ENCODE measurements at places on chromosomes 1 and 21. TPM values are rescaled to one million over a fixed set of nuclear protein-coding genes. Genes with fewer than 3 reads are reported as not detected.

The NR1I3 gene
- polyA plus RNA-seq, result 43.0 TPM

The CBS gene
- 86.2 TPM for polyA plus RNA-seq

GRCh38 chr1:93483200-93483599, 35.3 kb downstream of the FNBP1L start:
- no peaks in the 10 kb centered on the region for H3K36me3 ChIP-seq
- no peaks in the 10 kb centered on the region for H3K27me3 ChIP-seq
- no peak overlapping the region for H3K4me3 ChIP-seq
- H3K4me1 ChIP-seq, result no peaks in the 10 kb centered on the region

The TSPEAR gene
- 0.14 TPM for polyA plus RNA-seq

DNA sequence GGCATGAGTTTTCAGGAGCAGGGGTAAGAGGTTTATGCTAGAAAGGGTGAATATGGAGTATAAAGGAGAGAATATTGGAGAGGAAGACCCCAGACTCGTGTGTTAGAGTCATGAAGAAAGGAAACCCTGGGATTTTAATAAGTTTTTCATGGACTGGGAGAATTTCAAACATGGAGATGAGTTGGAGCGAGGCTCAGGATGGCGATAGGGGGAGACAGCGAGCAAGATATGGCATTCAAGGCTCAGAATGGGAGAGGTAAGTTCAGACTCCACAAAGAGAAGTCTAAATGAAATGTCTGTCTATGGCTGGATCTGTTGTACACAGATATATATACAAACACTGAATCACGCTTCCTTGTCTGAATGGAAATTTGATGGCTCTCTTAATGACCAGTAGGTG, 92.5 kb downstream of the LRRC40 start:
- no peaks in the 10 kb centered on the region for H3K4me1 ChIP-seq
- H3K4me3 ChIP-seq, result no peak overlapping the region
- H3K27me3 ChIP-seq, result no peaks in the 10 kb centered on the region
- no peaks in the 10 kb centered on the region for H3K36me3 ChIP-seq

The TEX38 gene
- not detected for polyA plus RNA-seq

DNA sequence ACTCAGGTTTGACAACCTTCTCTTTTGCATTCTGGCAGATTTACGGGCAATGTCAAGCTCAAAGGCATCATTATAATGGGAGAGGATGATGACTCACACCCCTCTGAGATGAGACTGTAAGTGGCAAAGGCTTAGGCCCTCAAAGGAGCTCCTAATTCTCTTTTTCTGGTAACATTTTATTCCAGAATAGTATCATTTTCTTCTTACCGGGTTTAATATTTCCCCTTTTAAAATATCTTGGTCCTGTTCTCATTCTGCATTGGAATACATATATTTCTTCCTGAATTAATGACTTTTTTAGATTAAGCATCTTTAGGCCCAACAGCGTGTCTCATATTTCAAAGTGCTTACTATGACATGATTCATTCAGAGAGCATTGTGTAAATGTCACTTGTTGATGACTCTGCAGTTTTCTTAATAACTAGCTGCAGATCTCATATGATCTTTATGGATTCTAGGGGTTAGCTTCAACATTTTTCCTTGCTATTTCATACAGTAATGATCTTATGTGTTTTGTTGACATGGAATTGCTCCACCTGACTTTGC, 1.7 kb downstream of the PITHD1 start:
- no peaks in the 10 kb centered on the region for H3K27me3 ChIP-seq
- DNase-seq, result no peak
- H3K36me3 ChIP-seq, result no peaks in the 10 kb centered on the region

The KHDC4 gene
- 11.3 TPM for polyA plus RNA-seq

- no peaks in the 10 kb centered on the region for H3K36me3 ChIP-seq
- peaks cover 23% of the 10 kb centered on the region for H3K4me1 ChIP-seq
- no peak overlapping the region for H3K4me3 ChIP-seq
- H3K27me3 ChIP-seq, result peaks cover 34% of the 10 kb centered on the region
Measured at GRCh38 chr1:90717356-90717664, 208 bp upstream of the BARHL2 start.

The BARHL2 gene
- not detected for polyA plus RNA-seq

- no peak for DNase-seq
- H3K36me3 ChIP-seq, result no peaks in the 10 kb centered on the region
- H3K27ac ChIP-seq, result peak overlapping the region; percentile 18
- no peak overlapping the region for H3K4me3 ChIP-seq
Measured at GRCh38 chr1:92459871-92460320, 26.8 kb downstream of the GFI1 start.

DNA sequence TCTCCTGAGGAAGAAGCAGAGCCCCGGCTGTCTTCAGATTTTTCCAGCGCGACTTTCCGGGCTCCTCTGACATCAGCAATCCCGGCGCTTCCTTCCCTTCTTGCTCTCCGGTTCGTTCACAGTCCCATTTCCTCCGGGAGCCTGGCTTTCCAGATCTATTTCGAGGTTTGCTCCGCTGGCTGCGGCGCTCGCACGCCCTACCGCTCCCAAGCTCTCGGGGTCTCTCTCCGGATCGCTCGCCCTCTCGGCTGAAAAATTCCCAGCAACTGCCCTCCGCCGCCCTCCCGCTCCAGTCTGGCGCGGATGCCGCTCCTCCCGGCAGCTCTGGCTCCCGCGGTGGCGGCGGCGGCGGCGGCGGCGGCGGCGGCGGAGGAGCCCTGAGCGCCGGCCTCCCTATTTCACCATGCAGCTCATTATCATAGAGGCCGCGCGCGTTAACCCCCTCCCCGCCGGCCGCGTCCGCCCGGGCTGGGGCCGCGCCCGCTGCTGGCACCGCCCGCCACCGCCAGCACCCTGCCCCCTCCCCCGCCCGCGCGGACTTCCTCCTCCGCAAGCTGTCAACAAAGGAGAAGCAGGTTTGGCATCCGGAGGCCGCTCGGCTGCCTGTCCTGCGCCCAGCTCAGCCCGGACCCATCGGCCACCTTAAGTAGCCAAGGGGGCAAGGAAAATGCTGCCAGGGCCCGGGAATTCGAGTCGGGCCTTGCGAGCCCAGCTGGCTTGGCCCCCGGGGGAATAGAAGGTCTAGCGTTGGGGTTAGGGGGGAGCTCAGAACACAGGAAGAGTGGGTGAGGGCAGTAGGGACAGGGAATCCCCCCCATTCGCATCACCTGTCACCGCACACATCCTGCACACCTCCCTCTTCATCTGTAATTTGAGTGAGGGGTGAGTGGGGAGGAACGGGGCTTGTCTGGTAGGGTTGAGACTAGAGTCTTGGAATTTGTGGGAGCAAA, at the start of gene PLXNA2:
Gene PLXNA2 (minus strand): TSS at position 418 of the 950 bp plus-strand sequence. CDS start 26,462 bp downstream, outside the sequence.
- peaks cover 60% of the 10 kb centered on the region for H3K4me1 ChIP-seq
- DNase-seq, result peak; percentile 72
- peak within 1 kb of the TSS; percentile 91 for H3K27ac ChIP-seq
- H3K27me3 ChIP-seq, result no peaks in the 10 kb centered on the region
- H3K36me3 ChIP-seq, result no peaks in the 10 kb centered on the region

DNA sequence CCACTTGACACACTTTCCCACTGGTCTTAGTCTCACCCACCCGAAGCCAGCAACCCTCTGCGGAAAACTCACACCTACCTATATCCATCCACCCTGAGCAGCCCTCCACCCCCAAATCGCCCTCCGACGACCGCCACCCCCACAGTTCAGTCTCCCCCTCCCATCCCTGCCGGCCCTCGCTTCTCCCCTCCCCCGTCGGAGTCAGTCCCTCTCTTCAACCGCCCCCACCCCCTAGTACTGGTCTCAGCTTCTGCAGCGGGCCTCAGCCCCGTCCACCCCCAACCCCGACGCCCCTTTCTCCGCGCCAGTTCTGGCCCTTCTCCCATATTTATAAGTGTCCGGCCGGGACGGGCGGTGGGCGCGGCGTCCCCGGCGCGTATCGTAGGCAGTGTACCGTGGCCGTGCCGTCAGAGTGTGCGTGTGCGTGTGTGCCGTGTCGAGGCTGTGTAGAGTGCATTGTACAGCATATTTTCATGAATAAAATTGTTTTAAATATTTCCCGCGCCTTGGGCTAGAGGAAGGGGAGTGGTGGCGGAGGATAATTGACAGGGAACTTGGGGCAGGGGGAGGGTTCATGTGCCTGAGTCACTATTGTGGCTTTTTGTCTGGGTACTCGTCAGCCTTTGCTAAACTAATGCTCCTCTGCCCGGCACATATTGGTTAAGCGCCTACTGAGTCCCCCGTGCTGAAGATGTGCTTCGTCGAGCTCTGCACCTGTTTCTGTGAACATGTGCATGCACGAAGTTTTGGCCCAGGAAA, 22.0 kb downstream of the FOXO6 start:
- H3K36me3 ChIP-seq, result no peaks in the 10 kb centered on the region
- H3K4me1 ChIP-seq, result peaks cover 5% of the 10 kb centered on the region
- H3K4me3 ChIP-seq, result no peak overlapping the region
- H3K27me3 ChIP-seq, result peaks cover 5% of the 10 kb centered on the region
- H3K27ac ChIP-seq, result no peak overlapping the region
- no peak for DNase-seq

GRCh38 chr1:155219592-155220031, 11.1 kb downstream of the MTX1 start:
- peaks cover 3% of the 10 kb centered on the region for H3K4me1 ChIP-seq
- H3K4me3 ChIP-seq, result no peak overlapping the region
- H3K36me3 ChIP-seq, result no peaks in the 10 kb centered on the region
- DNase-seq, result no peak
- no peaks in the 10 kb centered on the region for H3K27me3 ChIP-seq
- no peak overlapping the region for H3K27ac ChIP-seq

DNA sequence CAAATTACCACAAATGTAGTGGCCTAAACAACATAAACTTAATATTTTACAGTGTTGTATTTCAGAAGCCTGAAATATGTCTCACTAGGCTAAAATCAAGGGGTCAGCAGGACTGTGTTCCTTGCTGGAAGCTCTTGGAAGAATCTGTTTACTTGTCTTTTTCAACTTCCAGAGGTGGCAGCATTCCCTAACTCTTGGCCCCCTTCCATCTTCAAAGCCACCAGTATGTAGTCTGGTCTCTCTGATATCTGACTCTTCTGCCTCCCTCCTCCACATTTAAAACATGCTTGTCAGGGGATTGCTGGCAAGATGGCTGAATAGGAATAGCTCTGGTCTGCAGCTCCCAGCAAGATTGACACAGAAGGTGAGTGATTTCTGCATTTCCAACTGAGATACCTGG, 567.5 kb downstream of the PLA2G4A start:
- H3K27me3 ChIP-seq, result no peaks in the 10 kb centered on the region
- H3K4me1 ChIP-seq, result no peaks in the 10 kb centered on the region
- DNase-seq, result no peak
- H3K27ac ChIP-seq, result no peak overlapping the region
- H3K4me3 ChIP-seq, result no peak overlapping the region
- no peaks in the 10 kb centered on the region for H3K36me3 ChIP-seq

The TSPAN2 gene
- 0.13 TPM for polyA plus RNA-seq

The SPRR1B gene
- polyA plus RNA-seq, result not detected

GRCh38 chr1:110114784-110115183, 2.5 kb downstream of the UBL4B start:
- H3K36me3 ChIP-seq, result no peaks in the 10 kb centered on the region
- peaks cover 4% of the 10 kb centered on the region for H3K27me3 ChIP-seq
- no peaks in the 10 kb centered on the region for H3K4me1 ChIP-seq

DNA sequence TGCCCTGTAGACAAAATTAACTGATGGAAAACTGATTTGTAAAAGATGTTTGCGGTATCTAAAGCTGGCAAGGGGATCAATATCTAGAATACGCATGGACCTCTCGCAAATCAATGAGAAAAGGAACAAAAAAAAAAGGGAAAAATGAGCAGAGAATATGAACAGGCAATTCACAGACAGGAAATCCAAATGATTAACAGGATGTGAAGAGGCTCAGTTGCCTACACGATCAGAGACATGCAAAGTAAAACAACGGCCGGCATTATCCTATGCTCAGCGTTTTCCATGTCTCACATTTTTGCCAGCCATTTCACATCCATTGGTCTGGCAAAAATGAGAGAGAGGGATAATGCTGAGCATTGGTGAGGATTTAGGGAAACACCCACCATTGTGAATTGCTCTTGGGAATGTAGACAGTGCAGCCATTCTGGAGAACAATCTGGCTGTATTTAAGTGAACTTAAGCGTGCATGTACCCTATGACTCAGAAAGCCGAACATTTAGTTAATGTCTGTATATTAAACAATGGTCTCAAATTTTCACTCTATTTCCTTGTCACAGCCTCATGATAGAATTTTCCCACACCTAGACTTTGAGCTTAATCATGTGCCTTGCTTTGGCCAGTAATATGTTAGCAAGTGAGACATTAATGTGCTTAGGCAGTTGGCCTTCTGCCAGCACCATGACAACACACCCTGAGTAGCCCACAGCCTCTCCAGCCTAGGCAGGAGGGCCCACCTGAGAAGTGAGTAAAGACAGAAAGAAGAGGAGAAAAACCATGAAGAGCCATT, 61.0 kb upstream of the NBPF3 start:
- no peaks in the 10 kb centered on the region for H3K27me3 ChIP-seq
- H3K27ac ChIP-seq, result no peak overlapping the region
- no peaks in the 10 kb centered on the region for H3K36me3 ChIP-seq
- DNase-seq, result no peak
- H3K4me1 ChIP-seq, result no peaks in the 10 kb centered on the region

The OR10J1 gene
- polyA plus RNA-seq, result not detected

The CRYAA gene
- polyA plus RNA-seq, result 1.9 TPM

DNA sequence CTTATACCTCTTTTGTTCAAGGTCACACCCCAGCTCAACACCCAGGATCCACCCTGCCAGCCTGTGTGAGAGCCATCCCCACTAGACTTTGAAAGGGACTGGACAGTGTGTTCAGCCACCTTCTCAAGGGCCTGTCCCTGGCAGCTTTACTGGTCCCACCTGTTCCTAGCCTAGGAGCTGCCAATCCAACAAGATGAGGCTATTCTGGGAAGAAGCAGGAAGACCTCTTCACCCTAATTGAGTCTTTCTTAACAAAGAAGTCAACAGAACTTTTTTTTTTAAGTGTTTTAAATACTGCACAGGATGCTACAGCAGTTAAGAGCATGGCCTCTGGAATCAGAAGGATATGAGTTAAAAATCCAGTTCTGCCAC, 95.8 kb upstream of the HOOK1 start:
- H3K27me3 ChIP-seq, result no peaks in the 10 kb centered on the region
- H3K27ac ChIP-seq, result no peak overlapping the region
- no peaks in the 10 kb centered on the region for H3K4me1 ChIP-seq
- no peak overlapping the region for H3K4me3 ChIP-seq
- no peak for DNase-seq

- H3K4me1 ChIP-seq, result peaks cover 6% of the 10 kb centered on the region
- H3K4me3 ChIP-seq, result no peak overlapping the region
- no peaks in the 10 kb centered on the region for H3K27me3 ChIP-seq
- no peak overlapping the region for H3K27ac ChIP-seq
- no peak for DNase-seq
- H3K36me3 ChIP-seq, result peaks cover 3% of the 10 kb centered on the region
Measured at GRCh38 chr1:40047276-40047675, 6.7 kb downstream of the CAP1 start.

GRCh38 chr1:54485416-54485815, 62.6 kb upstream of the ACOT11 start:
- peaks cover 47% of the 10 kb centered on the region for H3K4me1 ChIP-seq
- no peaks in the 10 kb centered on the region for H3K27me3 ChIP-seq
- DNase-seq, result no peak
- no peak overlapping the region for H3K4me3 ChIP-seq

The ITSN1 gene
- 28.3 TPM for polyA plus RNA-seq

The SDHC gene
- polyA plus RNA-seq, result 77.7 TPM

- H3K27ac ChIP-seq, result no peak overlapping the region
- no peaks in the 10 kb centered on the region for H3K4me1 ChIP-seq
- no peaks in the 10 kb centered on the region for H3K27me3 ChIP-seq
- DNase-seq, result no peak
- peaks cover 4% of the 10 kb centered on the region for H3K36me3 ChIP-seq
Measured at GRCh38 chr21:15841856-15842564, 112.2 kb downstream of the USP25 start.

The ASPM gene
- 1.2 TPM for polyA plus RNA-seq
